ENCODE measurements at places on chromosomes 12 and 14.

DNA sequence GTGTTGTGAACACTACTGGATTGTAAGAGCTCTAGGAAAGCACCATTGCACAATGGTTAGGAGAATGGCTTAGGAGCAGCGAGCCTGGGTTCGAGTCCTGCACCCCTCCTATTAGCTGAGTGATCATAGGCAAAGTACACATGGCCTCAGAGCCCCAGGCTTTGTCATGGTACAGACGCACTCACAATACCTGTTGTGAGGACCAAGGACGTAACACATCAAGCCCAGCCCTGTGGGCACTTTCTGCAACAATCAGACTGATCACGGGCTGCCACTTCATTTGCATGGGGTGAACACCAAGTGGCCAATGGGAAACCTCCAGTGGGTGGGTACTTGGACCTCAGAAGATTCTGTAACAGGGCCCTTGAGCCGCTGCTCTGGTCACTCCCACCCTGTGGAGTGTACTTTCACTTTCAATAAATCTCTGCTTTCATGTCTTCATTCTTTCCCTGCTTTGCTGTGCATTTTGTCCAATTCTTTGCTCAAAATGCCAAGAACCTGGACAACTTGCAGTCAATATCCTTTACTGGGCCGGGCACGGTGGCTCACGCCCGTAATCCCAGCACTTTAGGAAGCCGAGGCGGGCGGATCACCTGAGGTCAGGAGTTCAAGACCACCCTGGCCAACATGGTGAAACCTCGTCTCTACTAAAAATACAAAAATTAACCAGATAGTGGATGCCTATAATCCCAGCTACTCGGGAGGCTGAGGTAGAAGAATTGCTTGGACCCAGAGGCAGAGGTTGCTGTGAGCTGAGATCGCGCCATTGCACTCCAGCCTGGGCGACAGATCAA lies 28.2 kb downstream of the GLRX5 start:
- DNase-seq = no peak

- no peak for DNase-seq
These were observed 335.0 kb downstream of the PCNX1 start for GRCh38 chr14:71242237-71242748.

DNA sequence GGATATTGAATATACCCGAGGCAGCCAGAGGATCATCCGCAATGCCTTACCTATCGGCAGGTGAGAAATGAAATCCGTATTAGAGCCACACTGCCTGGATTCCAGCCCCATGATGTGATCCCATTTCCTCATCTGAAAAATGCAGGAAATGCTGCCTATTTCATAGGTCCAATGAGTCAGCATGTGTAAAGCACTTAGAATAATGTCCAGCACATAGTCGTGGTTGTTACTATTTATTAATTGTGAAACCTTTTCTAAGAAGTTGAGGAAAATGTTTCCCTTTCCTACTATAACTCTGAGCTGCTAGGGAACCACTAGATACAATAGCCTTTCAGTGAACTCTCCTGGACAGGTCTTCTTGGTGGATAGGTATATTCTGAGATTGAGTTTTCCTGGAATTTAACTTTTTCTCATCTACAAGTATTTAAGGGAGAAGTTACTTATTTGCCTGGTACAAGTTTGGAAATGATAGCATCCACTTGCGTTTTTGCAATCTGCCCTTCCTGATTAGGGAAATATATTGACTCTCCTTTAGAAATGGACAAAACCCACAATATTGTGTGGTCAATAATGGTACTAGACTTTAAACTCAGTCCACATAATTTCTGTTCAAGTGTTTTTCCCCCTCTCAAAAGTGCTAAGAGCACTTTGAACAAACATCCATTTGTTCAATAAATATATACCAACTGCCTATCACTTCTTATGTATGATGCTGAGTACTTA lies 12.2 kb downstream of the POLR3B start:
- no peak for DNase-seq

GRCh38 chr12:17802657-17803641 lies 287.0 kb downstream of the RERGL start:
- DNase-seq = no peak

DNA sequence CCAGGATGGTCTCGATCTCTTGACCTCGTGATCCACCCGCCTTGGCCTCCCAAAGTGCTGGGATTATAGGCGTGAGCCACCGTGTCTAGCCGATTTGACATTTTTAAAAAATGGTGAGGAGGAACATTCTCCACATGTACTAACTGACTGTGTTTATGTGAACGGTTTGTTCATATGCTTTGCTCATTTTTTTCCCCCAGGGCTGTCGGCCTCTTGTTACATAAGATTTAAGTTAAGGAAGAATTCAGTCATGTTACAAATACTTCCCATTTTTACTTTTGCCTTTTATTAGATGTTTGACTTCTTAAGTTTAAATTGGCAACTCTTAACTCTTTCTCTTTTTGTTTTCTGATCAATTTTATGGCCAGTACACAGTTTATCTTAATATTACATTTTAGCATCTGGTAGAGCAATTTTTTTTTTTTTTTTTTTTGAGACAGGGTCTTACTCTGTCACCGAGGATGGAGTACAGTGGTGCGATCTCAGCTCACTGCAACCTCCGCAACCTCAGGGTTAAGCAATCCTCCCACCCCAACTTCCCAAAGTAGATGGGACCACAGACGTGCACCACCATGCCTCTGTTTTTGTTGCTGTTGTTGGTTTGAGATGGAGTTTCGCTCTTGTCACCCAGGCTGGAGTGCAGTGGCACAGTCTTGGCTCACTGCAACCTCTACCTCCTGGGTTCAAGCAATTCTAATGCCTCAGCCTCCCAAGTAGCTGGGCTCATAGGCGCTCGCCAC lies 9.6 kb downstream of the GNS start:
- no peak for DNase-seq

DNA sequence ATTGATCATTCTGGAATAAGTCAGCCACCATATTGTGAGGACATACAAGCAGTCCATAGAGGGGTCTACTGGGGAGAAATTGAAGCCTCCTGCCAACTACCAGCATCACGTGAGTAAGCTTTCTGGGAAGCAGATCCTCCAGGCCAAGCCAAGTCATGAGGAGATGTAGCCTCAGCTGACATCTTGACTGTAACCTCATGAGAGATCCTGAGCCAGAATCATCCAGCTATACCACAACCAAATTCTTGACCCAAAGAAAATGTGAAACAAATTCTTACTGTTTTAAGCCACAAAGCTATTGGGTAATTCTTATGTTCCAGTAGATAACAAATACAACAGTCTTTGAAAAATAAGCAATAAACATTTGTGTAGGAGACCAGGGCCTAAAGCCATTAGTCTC lies 479.4 kb upstream of the DCN start:
- DNase-seq = no peak

DNA sequence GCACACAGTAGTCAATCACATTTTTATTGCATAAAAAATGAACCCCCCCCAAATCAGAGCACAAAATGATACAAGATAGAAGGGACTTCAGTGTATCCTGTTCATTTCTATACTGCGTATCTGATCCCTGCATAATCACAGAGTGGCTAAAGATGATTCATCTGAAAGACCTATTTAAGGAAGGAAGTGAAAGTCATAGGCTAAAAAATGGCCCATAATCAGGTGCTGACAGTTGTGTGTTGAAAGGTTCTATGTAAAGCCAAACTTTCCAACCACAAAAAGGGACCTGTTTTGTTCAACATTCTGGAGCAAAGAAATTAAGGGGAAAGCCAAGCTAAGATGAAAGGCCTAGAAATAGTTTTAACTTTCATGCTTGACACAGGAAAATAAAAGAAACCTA lies 147.8 kb upstream of the ATP2B1 start:
- no peak for DNase-seq

DNA sequence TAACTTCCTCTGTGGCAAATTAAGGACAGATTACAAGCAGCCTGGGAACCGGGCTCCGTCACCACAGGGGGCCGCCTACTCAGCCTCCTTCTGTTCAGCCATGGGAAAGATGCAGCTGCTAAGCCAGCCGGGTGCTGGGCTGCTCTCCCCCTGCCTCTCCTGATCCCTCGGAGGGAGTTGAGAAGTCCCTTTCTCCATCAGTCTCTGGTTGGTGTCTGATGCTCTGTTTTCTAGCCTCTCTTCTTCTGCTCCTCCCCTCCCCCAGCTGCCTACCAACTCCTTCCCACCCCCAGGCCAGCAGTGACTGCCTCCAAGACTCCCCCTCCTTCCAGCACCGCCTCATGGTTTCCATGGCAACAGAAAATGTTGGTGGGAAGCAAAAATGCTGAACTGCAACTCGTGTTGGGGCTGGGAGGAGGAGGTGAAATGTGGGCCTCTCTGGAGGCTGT lies 486.7 kb downstream of the APAF1 start:
- DNase-seq = no peak

DNA sequence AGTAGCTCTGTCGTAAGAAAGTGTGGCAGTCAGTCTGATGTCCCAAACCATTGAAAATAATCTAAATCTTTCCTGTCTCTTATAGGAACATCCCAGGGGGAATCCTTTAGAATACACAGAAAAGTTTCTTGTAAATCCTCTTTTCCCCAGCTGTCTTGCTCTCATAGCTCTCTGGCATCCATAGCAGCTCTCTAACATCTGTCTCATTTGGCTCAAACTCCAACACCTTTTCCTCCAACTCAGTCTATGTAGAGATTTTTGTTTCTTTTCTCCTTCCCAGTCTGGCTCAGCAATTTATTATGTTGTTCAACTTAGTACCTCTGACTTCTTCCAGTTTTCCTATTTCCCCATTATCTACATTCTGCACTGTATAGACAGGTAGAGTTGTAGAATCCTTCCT lies 84.4 kb upstream of the NEDD1 start:
- no peak for DNase-seq

DNA sequence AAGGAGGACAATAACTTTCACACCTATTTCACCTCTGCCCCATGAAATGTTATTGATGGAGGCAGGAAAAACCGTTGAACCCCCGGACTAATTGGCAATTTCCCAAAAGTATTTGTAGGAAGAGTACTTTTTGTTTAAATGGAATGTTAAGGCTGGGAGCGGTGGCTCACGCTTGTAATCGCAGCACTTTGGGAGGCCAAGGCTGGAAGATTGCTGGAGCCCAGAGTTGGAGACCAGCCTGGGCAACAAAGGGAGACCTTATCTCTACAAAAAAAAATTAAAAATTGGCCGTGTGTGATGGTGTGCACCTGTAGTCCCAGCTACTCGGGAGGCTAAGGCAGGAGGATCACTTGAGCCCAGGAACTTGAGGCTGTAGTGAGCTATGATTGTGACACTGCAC lies 26.0 kb upstream of the SPTLC2 start:
- DNase-seq = no peak

DNA sequence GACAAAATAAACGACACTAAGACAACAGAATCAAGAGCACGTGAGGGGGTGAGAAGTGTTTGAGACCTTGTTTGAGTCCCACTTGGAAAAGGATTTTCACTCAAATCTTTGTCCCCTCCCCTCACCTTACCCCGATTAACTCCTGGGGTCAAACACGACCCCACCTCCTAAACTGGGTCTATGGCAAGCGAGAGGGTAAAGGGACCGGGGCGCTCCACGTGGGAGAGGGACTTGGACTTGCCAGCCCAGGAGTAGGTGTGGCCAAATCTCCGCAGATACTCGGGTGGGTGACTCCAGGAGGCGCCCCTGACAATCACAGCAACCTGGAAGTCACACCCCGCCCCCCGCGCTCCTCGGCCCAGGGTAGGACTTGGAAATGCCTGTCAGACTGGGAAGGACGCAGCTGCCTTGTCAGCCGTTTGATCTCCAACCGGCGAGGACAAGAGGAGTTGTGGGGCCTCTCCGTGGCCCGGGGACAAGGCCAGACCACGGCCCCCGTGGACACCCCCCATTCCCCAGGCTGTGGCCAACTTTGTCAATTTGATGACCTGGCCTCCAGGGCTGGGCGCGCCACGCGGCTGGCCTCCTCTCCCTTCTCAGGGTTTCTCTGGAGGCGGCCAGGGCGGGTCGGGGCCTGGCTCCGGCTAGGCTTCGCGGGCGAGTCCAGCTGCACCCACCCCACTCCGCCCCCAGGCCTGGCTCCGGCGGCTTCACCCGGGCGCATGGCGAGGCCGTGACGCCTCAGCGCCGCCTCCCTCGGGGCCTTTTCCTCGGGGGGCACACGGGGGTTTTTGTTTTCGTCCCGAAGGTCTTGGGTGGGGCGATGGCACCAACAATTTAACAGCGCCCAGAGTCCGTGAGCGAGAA lies 1.1 kb upstream of the BCL11B start:
- DNase-seq = no peak

GRCh38 chr14:100654814-100655740 lies 67.9 kb upstream of the BEGAIN start:
- DNase-seq = no peak

DNA sequence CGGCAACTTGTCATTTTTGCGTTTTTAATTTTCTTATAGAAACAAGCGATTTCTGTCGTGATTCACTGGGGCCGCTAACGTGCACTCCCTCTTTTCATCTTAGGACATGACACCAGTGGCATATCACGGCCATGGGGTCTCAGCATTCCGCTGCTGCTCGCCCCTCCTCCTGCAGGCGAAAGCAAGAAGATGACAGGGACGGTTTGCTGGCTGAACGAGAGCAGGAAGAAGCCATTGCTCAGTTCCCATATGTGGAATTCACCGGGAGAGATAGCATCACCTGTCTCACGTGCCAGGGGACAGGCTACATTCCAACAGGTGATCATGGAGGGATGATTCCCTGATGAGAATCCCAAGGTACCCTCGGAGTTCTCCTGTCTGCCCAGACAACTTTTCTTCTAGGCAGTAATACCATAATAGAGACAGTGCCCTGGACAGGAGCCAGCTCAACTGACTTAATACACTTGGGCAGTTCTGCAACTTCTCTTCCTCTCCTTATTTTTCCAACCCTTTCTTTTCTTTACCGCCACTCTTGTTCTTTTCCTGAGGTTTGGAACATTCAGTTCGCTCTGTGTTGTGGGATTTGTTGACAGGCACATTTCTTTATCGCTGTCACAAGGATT lies 821 bp downstream of the TMEM106C start:
- DNase-seq = no peak
